Pulmonary artery endothelial cell (primary cell): ENCODE measurements at places on chromosomes 1 and 21.

- no peak for DNase-seq
Observed at GRCh38 chr1:7768583-7768982, 2.5 kb upstream of the VAMP3 start.

- no peak for DNase-seq
Observed at GRCh38 chr1:151991663-151992302, 1.9 kb downstream of the S100A10 start.

DNA sequence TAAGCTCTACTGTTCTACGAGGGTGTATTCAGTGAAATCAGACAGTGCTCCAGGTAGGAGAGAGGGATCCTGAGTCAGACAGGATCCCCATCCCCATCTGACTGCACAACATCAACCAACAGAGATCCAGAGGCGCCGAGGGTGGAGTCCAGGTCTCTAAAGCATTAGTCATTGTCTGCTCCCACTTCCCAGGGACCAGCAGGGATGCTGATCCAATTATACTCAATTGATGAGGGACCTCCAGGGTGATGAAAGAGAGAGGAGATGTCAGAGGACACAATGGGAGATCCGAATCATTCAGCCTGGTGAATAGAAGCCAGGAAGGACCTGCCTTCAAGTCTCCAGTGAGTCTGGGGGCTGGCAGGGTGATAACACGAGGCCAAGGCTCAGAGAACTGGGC, 39.5 kb upstream of the STMN1 start:
- DNase-seq: no peak

DNA sequence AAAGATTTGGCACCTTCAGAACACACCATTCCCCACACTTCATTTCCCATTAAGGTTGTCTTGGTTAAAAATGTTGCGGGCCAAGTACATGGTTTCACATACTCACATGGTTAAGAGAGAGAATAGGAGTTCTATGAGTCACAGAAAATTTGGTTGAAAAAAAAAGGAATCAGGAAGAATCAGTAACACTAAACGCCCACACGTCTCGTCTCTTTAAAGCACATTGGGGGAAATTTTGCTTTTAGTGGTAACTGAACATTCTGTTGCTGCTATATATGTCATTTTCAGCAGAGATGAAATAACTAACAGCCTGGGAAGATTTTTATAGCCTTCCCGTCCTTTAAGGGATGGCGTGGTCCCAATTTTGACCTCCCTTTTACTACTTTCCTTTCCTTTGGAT, 132.9 kb upstream of the ERG start:
- DNase-seq: no peak

- no peak for DNase-seq
Observed at GRCh38 chr1:207365063-207365462, 43.6 kb downstream of the CD55 start.

DNA sequence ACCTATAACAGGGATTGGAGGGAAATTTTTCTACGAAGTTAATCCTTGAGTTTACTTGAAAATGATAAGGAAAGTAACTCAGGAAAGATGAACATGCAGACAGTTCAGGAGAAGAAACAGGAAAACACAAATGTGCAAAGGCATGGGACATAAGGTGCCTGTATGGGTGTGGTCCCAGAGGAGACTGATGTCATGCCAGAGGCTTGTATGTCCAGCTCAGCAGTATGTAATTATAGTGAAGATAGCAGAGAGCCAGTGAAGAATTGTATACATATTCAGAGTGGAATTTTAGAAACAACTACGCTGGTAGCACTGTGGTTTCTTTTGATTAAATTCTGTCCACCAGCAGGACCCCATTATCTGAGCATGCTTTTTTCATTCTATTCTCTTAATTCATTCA, 179.5 kb downstream of the LRRC7 start:
- DNase-seq: no peak

DNA sequence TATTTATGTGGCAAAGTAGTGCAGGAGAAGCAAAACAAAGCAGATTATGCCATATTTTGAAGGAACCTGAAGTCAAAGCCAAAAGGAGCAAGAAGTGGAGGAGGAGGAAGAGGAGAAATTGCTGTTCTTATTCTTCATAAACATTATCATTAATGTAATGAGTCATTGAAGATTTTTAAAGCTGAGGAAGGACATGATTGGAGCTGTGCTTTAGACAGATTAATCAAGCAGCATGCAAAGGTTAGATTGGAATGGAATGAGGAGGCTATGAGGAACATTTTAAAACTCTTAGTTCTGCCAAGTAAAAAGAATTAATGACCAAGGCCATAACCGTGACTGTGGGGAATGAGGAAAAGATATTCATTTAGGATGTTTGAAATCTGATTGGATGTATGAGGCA, 33.0 kb upstream of the HSD17B7 start:
- no peak for DNase-seq

GRCh38 chr1:208223136-208223535, 21.0 kb downstream of the PLXNA2 start:
- no peak for DNase-seq

- no peak for DNase-seq
Observed at GRCh38 chr1:151002051-151002450, 4.7 kb downstream of the MINDY1 start.
